AG20443 (cell line): ENCODE measurements at places on chromosomes 2 and 18.

DNA sequence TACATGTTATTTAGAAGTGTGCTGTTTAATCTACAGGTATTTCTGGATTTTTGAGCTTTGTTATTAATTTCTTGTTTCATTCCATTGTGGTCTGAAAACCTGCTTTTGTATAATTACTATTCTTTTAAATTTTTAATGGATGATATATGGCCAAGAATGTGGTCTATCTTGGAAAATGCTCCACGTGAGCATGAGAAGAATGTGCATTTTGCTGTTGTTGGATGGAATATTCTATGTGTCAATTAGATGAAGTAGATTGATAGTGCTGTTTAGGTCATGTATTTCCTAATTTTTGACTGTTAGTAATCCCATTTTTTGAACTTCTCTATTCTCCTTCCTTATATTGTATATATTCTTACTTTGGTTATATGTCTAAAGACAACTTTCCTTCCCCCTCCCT lies 19.9 kb upstream of the TTN start:
- no peak for DNase-seq

- no peak for DNase-seq
These were observed 114.6 kb downstream of the VWA3B start for GRCh38 chr2:98201576-98201975.

DNA sequence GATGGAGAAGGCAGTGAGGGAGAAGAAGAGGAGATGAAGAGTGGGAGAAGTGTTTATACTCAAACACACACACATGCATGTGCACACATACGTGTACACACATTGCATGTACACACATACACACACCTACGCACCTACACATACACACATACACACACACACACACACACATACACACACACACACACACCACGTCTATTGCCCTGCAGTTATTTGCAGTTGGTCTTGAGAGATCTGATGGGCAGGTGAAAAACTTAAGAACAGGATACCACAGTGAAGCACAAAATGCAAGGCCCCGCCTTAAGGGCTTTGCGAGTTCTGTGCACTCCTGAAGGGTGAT lies 190.2 kb downstream of the MYCN start:
- DNase-seq: no peak

- DNase-seq: no peak
These were observed 132.1 kb downstream of the SH3RF3 start for GRCh38 chr2:109260886-109261700.

DNA sequence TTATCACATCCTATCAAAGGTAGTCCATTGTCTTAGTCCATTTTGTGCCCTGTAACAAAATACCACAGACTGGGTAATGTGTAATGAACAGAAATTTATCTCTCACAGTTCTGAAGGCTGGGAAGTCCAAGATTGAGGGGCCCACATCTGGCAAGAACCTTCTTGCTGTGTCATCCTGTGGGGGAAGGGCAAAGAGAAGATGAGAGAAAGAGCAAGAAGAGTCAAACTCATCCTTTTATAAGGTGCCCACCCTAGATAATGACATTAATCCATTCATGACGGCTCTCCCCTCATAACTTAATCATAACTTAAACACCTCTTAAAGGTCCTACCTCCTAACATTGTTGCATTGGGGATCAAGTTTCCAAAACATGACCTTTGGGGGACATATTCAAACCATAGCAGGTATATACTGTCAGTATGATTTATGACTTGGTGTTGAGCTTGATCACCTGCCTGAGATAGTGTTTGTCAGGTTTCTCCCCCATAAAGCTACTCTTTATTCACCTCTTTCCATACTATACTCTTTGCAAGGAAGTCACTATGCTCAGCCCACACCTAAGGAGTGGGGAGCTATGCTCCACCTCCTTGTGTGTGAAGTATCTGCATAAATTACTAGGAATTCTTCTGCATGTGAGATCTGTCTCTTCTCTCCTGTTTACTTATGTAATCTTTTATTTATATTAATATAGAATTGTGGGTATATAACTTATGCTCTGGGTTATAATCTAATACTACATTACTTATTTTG lies 5.2 kb upstream of the MAP3K2 start:
- DNase-seq: no peak

- no peak for DNase-seq
These were observed 18.8 kb downstream of the GMCL1 start for GRCh38 chr2:69848186-69848790.

DNA sequence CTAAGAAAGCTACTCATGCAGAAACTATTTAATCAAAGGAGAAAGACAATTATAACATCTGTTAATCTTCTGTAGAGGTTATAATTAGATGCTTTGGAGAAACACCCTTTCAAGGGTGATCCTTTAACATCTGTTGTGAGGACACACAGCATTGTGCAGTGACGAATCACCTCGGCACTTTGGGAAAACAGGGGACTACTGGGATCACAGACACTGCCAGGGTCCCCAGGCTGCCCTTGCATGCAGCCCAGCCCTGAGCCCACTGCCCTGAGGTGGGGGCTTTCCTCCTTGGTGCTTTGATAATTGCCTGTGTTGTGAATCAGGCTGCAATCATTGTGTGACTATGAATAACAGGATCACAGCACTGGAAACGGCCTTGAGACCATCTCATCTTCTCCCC lies 10.6 kb downstream of the NCKAP5 start:
- DNase-seq: no peak

GRCh38 chr2:102251042-102251848 lies 60.1 kb upstream of the IL1RL1 start:
- DNase-seq: peak; percentile 74

DNA sequence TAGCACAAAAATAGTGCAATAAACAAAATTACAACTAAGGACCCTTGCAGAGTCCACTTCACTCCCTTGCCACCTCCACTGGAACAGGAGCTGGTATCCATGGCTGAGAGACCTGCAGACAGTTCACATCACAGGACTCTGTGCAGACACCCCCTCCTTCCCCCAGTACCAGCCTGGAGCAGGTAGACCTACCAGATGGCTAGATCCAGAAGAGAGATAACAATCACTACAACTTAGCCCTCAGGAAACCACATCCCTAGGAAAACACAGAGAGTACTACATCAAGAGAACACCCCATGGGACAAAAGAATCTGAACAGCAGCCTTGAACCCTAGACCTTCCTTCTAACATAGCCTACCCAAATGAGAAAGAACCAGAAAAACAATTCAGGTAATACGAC lies 49.8 kb downstream of the FBXO15 start:
- DNase-seq: no peak

DNA sequence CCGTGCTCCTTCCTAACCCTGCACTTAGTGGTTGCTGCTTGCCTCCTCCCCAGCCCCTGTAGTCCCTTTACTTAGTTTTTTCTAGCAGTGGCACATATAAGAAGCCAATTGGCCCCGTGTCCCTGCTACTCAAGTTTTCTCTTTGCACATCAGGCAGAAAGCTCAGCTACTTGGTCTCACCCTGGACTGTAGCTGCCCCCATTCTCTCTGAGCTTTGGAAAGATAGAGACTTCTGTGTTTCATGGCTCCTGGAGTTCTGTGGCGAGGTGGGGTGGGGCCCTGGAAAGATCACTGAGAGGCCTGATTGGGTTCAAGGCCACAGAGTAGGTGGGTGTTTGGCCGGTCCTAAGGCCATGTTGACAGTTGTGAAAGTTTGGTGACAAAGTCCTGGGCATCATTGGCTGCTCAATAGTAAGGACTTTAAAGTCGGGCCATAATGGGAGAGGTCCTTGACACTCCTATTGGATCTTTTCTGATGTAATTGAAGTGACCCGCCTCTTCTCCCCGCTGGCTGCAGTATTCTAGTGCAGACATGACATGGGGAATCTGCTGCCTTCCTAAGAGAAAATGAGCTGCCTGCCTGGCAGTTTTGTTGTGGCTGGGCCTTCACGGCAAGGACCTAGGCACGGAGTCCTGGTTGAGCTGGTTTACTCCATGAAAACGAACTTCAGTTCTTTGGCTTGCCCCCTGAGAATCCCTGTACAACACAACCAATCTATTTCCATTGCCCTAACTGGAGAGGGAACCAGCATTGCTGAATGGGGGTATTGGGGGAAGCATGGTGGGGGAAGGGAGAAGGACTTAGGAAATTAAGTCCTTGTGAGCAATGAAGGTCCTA lies 26.2 kb upstream of the CYP27A1 start:
- no peak for DNase-seq

- no peak for DNase-seq
These were observed 3.1 kb downstream of the CXCR2 start for GRCh38 chr2:218128781-218129457.

GRCh38 chr2:135099802-135100483 lies 47.9 kb downstream of the RAB3GAP1 start:
- no peak for DNase-seq

- no peak for DNase-seq
These were observed 157.4 kb downstream of the FBXO15 start for GRCh38 chr18:73990258-73990657.

DNA sequence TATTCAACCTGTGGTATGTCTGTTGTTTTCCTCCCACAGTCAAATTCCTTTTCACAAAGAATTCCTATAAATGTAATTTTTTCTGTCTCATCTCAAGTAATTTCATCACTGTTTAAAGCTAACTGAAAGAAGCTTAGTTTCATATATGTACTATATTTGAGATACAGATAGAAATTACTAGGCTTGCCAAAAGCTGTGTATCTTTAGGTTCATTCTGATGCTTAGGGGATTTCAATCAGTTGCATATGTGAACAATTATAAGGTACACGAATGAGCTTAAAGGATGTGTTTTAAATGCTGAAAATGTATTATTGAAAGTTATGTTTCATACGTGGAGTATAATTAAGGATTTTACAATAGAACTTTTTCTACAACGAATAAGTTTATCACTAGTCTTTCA lies 59.2 kb upstream of the DSG1 start:
- DNase-seq: no peak

DNA sequence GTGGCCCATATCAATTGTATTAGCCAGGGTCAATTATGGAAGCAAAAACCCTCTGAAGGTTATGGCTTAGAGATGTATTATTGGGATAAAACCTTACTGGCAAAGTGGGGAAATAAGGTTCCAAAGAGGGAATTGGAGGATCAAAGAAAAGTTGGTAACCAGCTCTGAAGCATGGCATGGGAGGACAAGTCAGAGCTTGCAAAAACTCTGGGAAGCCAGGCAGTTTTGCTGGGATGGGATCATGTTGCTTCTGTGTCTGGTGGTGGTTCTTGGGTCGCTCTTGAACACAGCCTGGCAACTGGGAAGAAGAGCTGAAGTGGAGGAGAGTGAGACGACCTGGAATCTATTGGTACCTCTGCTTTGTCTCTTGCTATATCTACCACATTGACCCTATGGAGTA lies 162.6 kb downstream of the PMAIP1 start:
- DNase-seq: no peak

- peak; percentile 53 for DNase-seq
These were observed 69.6 kb downstream of the ZNF516 start for GRCh38 chr18:76425146-76426131.

GRCh38 chr2:19336781-19337180 lies 21.6 kb downstream of the OSR1 start:
- DNase-seq: no peak

DNA sequence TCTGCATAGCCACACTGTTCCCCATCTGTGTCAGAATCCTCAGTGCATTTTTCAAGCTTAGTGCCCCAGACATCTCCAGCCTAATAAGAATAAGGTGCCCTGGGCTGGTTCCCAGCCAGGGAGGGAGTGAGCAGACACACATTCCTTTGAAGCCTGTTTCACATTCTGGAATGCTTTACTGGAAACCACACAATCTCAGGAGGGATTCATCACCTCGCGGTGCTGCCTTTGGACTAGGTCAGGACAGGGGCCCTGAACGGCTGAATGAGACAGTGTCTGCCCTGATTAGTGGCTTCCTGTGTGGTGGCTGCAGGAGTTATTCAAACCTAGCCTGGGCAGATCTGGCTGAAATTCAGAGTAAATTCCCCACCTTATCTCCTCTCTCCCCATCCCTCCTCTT lies 108.0 kb upstream of the LDAH start:
- peak; percentile 64 for DNase-seq

GRCh38 chr2:7725171-7725849 lies 808.1 kb downstream of the RNF144A start:
- no peak for DNase-seq

- no peak for DNase-seq
These were observed 164.8 kb upstream of the ACVR2A start for GRCh38 chr2:147679955-147680531.

DNA sequence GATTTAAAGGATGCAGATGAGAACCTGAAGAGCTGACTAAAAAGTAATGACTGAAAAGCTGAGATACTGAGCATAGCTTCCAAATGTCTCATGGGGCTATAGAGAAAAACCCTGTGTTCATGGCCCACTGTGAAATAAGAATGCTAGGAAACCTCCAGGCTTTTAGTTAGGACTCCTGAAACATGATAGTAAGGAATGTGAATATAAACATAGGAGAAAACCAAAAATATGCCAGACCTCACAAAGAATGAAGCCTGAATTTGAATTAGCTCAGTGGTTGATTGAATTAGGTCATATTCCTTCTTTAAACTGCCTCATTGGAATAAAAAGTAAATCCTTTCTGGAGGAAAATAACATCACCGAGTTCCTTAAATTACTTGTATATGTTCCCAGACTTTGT lies 194.5 kb upstream of the NXPH2 start:
- no peak for DNase-seq

- no peak for DNase-seq
These were observed 392.2 kb upstream of the FIGN start for GRCh38 chr2:164127971-164128527.

- DNase-seq: peak; percentile 65
These were observed 64.1 kb downstream of the CHRNA1 start for GRCh38 chr2:174699993-174700766.

- no peak for DNase-seq
These were observed 12.3 kb upstream of the RESP18 start for GRCh38 chr2:219344751-219345430.

DNA sequence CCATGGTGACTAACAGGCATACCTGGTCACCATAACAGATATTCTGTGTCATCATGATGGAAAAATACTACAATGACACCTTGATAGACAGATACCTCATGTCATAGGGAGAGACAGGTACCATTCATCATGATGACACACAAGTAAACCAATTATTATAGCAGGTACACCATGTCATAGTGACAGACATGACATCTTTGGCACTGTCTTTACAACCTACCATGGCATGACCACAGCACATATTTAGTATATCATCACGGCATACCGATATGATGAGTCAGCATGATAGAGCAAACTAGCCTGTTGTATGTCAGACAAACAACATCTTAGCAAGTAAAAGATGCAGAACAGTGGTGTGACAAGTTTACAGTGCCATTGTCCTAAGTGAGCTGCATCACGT lies 101.3 kb upstream of the KLHL29 start:
- DNase-seq: no peak

- peak; percentile 20 for DNase-seq
These were observed 30.0 kb downstream of the RNF125 start for GRCh38 chr18:32048507-32049091.

DNA sequence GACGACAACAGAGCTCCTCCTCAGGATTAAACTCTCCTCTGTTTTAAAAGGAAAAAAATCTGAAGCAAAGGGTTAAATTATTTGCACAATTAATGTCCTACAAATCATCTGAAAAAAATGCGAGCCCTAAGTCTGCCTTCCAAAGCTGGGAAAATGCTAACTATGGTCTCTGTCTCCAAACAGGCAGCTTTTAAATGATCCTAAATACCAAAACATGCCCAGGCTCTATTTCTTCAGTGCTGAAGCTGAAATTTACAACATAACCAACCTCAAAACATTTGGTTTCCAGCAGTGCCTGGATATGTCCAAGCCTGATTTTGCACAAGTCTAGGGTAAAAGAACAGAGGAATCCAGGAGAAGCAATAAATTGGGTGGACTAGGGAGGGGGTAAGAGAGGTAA lies 57.2 kb downstream of the LBH start:
- peak; percentile 36 for DNase-seq

- no peak for DNase-seq
These were observed 1.2 kb downstream of the MAT2A start for GRCh38 chr2:85540133-85540648.

GRCh38 chr2:128498086-128498485 lies 179.4 kb upstream of the HS6ST1 start:
- DNase-seq: no peak
